ENCODE measurements at places on chromosomes 11 and 22.
A peak's percentile ranks its signal among the peaks of the same experiment; 100 is the strongest.

DNA sequence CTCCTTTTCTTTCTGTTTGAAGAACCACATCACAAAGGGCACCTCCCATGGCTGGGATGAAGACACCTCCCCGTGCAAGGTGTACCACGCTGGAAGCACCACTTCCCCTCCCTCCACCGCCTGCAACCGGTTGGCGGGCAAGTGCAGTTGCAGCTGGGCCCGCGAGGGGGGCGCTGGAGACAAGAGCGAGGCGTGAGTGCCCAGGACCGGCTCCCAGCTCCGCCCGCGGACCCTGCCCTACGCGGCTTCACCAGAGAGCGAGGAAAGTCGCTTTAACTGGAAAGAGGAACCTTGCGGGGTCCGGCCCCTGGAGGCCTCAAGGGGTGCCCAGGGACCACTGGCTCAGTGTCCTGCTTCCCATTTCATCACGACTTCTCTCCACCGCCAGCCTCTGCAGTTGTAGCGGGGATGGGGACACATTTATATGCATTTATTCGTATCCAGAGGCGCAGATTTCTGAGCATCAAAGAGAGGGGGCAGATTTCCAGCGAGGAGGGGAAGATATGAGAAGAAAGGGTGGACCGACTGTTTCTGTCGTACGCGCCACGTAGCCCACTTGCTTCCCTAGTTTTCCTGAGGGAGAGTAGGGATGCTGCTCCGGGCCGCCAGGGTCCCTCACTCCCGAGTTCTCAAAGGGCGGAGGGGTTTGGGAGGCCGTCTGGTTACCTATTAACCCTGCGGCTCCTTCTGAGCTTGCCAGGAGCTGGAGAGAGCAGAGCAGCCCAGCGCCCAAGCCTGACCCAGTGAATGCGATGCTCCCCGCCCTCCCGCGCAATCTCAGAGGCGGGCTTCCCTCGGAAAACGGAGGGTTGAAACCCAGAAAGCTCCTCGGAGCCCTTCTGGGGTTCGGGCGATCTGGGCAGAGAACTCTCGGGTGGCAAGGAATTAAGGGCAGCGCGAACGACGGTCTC, 3.5 kb downstream of the ESAM start:
- H3K36me3 ChIP-seq: peaks cover 7% of the 10 kb centered on the region
- H3K27me3 ChIP-seq: peaks cover 7% of the 10 kb centered on the region
- peaks cover 54% of the 10 kb centered on the region for H3K4me1 ChIP-seq
- peak overlapping the region; percentile 68 for H3K4me3 ChIP-seq
- DNase-seq: peak; percentile 90

- H3K36me3 ChIP-seq: no peaks in the 10 kb centered on the region
- DNase-seq: no peak
- H3K4me1 ChIP-seq: peaks cover 13% of the 10 kb centered on the region
- H3K27ac ChIP-seq: peak overlapping the region; percentile 19
- H3K27me3 ChIP-seq: no peaks in the 10 kb centered on the region
These were observed 17.4 kb upstream of the ETS1 start for GRCh38 chr11:128604723-128605122.

DNA sequence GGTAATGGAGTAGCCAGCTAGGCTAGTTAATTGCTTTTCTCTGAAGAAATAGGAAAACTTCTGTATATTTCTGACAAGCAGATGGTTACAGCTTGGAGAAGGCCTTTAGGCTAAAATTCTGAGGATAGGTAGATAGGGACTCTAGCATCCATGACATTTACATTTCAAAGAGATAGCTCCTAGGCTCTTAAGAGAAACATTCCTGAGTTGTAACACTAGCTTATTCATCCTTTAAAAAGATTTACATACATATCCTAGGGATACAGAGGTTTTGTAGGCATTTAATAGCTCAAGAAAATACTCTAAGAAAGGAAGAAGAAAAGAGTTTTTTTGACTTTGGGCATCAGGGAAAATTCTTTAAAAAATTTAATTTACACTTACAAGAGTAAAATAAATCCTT, 130.9 kb upstream of the CCDC179 start:
- H3K4me1 ChIP-seq: no peaks in the 10 kb centered on the region
- no peak for DNase-seq
- no peak overlapping the region for H3K27ac ChIP-seq
- no peaks in the 10 kb centered on the region for H3K27me3 ChIP-seq
- no peak overlapping the region for H3K4me3 ChIP-seq

- no peaks in the 10 kb centered on the region for H3K27me3 ChIP-seq
- no peak overlapping the region for H3K4me3 ChIP-seq
- DNase-seq: peak; percentile 18
- H3K36me3 ChIP-seq: no peaks in the 10 kb centered on the region
These were observed 191.0 kb upstream of the LARGE1 start for GRCh38 chr22:34111210-34111824.

- H3K27me3 ChIP-seq: no peaks in the 10 kb centered on the region
- no peak for DNase-seq
- peaks cover 30% of the 10 kb centered on the region for H3K4me1 ChIP-seq
- H3K4me3 ChIP-seq: no peak overlapping the region
- no peak overlapping the region for H3K27ac ChIP-seq
These were observed 142.8 kb downstream of the MAML2 start for GRCh38 chr11:96200243-96200642.
